ENCODE measurements at places on chromosomes 11 and 22. TPM values are rescaled to one million over a fixed set of nuclear protein-coding genes. Genes with fewer than 3 reads are reported as not detected.

The PLCB3 gene
- 24.7 TPM for total RNA-seq

The GDPD4 gene
- total RNA-seq = not detected

The HPS5 gene
- 7.3 TPM for total RNA-seq

The CYTH4 gene
- total RNA-seq = not detected

The OR5AS1 gene
- not detected for total RNA-seq

The FERMT3 gene
- 0.11 TPM for total RNA-seq

The P2RX6 gene
- 11.8 TPM for total RNA-seq

- no peak overlapping the region for H3K27ac ChIP-seq
- H3K4me3 ChIP-seq = no peak overlapping the region
- no peaks in the 10 kb centered on the region for H3K36me3 ChIP-seq
These were observed 38.4 kb upstream of the CRYBB3 start for GRCh38 chr22:25161017-25161915.

- H3K27ac ChIP-seq = peak within 1 kb of the TSS; percentile 97
- peak within 1 kb of the TSS; percentile 74 for H3K4me3 ChIP-seq
- H3K27me3 ChIP-seq = no peaks in the 10 kb centered on the region
These were observed at the start of gene DESI1 for GRCh38 chr22:41620589-41621098. DESI1 (minus strand) TSS chr22:41621043; CDS start chr22:41620839, 204 bp downstream.

DNA sequence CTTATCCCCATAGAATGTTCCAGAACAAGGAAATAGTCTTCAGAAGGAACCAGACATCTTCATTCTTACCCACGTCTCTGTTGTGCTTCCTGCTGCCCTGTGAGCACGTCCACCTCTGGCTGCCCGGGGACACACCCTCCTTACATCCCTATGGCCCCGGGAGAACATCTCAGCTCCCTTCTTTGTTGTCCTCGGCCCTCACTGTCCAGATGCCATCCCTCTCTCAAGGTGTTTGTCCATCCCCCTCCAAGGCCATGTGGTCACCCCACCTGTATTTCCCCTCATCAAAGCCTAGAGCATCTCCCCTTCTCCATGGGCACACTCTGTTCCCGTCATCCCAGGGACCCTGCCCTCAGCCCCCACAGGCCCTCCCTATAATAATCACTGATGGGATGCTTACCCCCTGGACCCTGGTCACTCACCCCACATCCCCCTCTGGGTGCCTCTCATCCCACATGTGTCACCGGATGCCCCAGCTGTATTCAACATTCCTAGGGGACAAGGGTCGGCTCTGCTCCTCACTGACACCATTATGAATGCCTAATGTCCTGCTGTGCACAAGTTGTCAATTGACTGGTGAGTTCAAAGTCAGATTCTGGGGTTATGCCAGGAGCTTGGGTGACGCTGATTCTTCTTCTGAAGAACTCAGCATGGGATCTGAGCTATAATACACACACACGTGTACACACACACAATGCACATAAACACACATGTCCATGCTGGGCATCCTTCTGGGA lies 28.8 kb downstream of the IGLL5 start:
- no peaks in the 10 kb centered on the region for H3K27me3 ChIP-seq
- H3K4me1 ChIP-seq = no peaks in the 10 kb centered on the region
- DNase-seq = no peak
- no peak overlapping the region for H3K27ac ChIP-seq
- H3K4me3 ChIP-seq = no peak overlapping the region

DNA sequence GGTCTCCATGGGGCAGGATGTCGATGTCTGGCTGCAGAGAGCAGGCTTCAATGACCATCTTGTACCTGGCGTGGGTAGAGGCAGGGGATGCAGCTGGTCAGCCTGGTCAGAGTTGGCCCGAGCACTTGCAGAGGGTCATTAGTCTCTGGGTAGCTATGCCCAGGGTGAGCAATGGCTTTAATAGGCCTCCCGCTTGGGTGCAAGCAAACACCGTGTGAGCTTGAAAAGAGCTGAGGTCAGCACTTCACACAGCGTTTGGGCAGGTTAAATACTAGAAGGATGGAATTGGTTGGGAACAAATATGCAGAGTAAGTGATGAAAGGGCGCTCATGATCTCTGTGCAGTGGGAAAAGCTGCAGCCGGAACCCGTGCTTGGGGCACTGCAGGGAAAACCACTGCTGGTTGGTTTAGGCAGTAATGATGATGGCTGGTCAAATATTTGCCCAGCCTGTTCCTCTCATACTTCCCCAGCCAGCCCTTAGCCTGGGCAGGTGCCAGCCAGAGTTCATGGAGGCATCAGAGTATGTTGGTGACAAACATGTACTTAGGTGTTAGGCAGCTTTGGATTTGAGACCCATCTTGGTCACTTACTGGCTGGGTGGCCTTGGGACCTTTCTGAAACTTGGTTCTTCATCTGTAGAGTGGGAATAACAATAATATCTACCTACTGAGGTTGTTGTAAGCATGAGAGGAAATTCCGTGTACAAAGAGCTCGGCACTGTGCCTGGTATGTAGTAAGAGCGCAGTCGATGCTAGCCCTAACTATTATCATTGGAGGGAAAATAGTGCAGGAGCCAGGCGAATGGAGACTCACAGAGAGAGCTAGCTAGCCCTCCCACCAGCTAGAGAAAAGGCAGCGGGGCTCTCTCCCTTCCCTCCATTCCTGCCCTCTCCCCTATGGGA lies 25.2 kb upstream of the KCNJ11 start:
- no peak for DNase-seq
- peaks cover 8% of the 10 kb centered on the region for H3K4me1 ChIP-seq
- H3K4me3 ChIP-seq = no peak overlapping the region

GRCh38 chr11:61917334-61918109 lies at the start of gene RAB3IL1:
RAB3IL1 (minus strand) TSS chr11:61917566; CDS start chr11:61917367, 199 bp downstream.
- H3K27ac ChIP-seq = no peak within 1 kb of the TSS
- H3K36me3 ChIP-seq = no peaks in the 10 kb centered on the region
- DNase-seq = peak; percentile 68

DNA sequence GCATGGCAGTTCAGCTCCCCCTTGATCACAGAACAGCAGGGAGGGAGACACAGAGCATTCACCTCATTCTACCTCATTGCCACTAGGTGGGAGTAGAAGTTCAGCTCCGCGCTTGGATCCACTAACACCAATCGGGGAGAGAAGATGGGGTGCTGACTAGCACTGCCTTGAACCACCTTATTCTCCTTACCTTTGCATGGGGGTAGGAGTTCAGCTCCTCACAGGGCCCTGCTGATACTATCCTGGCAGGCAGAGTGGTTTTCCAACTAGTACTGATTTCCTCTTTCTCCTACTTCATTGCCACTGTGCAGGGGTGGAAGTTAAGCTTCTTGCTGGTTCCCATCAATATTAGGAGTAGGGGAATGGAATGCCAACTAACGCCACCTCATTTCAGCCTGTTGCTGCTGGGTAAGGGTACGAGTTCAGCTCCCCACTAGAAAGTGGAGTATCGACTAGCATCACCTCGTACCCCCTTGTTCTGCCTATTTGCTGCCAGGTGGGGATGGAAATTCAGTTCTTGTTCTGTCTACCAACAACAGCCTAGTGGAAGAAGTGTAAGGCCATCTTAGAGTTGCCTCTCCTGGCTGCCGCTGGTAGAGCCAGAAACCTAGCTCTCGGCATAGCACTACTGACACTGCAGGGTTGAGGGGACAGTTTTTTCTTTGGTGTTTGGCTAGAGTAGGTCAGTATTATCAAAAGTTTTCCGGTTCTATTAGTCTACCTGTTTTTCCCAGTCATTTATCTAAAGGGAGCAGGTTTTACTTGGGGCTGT lies 550.9 kb upstream of the CCDC90B start:
- H3K4me3 ChIP-seq = no peak overlapping the region
- H3K36me3 ChIP-seq = no peaks in the 10 kb centered on the region
- no peaks in the 10 kb centered on the region for H3K4me1 ChIP-seq
- H3K27ac ChIP-seq = no peak overlapping the region

Measured in cardiac muscle cell (in vitro differentiated cells and primary cell).